ENCODE measurements at places on chromosomes 3 and 15.

GRCh38 chr3:60120245-60120644, 1070.4 kb upstream of the CFAP20DC start:
- DNase-seq: no peak

DNA sequence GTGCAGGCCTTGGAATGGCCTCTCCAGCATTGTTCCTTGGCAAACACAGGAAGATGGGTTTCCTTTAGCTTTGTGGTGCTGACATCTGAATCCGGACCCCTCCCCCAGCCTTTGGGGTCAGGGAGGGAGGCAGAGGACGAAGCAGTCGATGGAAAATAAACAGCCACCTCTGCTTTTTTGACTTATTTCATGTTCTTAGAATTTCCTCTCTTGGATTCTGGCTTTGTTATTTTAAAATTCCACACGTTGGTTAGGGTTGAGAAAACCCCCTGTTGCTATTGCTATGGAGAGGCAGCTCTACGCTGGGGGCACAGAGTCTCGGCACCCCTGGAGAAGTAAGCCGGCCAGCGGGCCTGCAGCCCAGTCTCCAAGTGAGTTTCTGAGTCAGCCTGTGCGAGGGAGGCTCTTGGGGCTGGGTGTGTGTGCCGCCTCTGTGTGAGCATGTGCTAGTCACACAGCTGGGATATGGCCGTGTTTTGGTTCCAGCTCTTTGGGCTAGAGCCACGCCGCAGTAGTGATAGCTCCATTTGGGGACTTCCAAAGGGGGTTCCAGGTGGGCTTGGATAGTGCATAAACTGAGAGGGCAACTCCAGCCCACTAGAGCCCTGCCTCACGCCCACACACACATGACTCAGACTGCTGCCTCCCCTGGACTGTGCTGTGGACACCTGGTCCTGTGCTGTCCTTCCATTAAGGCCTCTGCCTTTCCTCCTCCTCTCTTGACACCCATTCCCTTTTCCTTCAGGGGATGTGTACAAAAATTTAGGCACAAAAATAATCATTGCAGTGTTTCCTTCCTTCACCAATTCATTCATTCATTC, 58.8 kb downstream of the AMOTL2 start:
- DNase-seq: no peak

DNA sequence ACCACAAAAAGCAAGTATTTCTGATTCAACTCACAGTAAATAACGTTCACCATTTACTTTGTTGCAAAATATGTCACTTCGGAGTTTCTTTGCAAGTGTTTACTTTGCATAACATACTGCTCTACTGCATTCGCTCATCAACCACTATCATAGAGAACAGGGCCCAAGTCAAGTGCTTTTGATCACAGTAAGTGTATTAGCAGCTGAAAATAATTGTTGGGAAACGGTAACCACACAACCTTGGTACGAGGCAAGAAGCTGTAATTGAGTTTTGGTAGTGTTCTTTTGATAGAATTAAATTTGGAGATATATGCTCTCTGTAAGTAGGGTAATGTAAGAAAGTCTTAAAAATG, 80.1 kb downstream of the SATB1 start:
- no peak for DNase-seq

GRCh38 chr3:172918165-172918564, 167.6 kb downstream of the ECT2 start:
- peak; percentile 28 for DNase-seq

DNA sequence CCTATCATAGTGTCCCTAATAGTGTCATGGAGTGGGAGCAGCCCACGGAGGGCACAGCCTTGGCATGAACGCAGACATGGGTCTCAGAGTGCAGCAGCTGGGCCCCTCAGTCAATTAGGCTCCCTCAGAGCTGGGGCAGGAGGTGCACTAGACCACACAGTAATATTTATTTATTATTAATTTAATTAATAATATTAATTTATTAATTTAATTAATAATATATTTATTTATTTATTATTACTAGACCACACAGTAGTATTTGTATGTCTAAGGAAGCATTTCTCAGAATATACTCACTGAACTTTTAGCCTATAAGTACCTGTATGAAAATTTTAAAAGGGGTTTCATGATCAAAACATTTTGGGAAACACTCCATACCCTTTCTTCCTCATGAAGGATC, 5.3 kb downstream of the CCR5AS start:
- DNase-seq: no peak

DNA sequence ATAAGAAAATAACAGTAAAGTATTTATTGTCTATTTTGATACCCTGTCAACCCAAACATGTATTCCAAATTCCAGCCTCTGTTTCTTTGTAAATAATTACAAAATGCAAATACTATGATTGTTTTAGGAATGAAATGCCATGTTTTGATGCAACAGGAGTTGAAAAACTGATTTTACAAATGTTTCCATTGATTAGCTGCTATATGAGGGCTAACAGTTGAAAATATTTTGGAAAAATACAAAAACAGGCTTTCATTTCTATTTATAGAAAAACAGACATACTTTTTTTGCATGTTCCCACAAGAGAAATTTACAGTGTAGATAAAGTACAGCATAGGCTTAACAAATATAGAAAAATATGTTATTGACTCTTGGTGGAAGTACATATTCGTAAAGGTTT, 20.0 kb downstream of the MBNL1 start:
- no peak for DNase-seq

DNA sequence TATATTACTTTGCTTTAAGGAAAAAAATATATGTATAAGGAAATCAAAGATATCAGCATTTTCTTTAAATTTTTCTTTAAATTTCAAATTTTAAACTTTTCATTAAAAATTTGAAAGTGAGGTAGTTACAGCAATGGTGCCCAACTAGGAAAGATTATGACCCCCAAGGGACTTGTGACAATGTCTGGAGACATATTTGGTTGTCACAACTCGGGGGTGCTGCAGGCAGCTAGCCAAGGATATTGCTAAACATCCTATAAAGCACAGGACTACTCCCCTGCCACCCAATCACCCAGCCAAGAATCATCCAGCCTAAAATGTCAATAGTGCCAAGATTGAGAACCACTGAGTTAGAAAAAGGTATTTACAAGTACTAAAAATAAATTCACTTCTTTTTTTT, 57.3 kb downstream of the SLC4A7 start:
- DNase-seq: peak; percentile 12

DNA sequence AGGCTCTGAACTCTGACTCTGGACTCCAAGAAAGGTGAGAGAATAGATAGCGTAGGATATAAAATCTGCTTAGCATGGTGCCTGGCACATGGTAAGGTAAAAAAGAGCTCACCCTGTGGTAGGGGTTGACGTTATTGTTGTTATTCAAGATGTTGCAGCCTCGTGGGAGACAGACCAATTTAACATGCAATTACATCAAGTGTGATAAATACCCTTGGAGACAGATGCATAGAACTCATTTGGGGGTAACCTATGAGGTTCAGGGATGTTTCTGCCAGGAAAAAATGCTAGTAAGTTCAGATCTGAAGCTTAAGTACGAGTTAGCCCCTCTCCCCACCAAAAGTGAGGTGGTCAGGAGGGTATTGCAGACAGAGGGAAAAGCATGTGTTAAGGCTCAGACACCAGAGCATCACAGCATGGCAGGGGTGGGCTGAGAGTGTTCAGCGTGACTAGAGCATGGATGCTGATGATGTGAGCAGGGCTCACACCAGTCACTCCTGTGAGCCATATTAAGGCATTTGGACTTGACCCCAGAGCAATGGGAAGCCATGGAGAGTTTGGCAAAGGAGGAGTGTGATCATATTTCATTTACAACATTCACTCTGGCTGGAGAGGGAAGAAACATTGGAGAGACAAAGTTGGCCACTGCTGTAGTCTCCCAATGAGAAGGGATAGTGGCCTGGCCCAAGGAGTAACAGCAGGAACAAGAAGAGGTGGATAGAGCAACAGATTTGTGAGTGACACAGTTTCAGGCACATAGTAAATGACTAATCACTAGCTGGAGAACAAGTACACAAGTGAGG, 181.0 kb downstream of the UACA start:
- no peak for DNase-seq

DNA sequence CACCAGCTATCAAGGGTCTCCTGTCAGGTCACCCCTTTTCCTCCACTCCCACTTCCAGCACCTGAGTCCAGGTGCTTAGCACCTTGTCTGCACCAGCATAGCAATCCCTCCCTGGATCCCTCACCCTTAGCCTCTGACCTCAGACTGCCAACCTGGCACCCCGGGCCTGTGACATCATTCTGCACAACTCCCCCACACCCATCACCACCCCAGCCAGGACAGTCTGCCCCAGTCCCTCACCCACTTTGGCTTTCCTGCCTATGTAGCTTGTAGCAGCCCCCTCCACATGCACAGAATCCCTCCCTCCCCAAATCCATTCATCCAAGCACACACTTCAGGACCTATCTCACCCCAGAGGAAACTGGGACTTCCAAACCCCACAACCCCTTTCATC, 819 bp upstream of the PLXNB1 start:
- no peak for DNase-seq

GRCh38 chr3:99866261-99866761, 48.6 kb downstream of the CMSS1 start:
- DNase-seq: peak; percentile 25

GRCh38 chr3:39590806-39591205, 123.3 kb downstream of the MOBP start:
- peak; percentile 55 for DNase-seq

- DNase-seq: no peak
Observed at GRCh38 chr3:134361162-134361835, 12.9 kb downstream of the AMOTL2 start.

DNA sequence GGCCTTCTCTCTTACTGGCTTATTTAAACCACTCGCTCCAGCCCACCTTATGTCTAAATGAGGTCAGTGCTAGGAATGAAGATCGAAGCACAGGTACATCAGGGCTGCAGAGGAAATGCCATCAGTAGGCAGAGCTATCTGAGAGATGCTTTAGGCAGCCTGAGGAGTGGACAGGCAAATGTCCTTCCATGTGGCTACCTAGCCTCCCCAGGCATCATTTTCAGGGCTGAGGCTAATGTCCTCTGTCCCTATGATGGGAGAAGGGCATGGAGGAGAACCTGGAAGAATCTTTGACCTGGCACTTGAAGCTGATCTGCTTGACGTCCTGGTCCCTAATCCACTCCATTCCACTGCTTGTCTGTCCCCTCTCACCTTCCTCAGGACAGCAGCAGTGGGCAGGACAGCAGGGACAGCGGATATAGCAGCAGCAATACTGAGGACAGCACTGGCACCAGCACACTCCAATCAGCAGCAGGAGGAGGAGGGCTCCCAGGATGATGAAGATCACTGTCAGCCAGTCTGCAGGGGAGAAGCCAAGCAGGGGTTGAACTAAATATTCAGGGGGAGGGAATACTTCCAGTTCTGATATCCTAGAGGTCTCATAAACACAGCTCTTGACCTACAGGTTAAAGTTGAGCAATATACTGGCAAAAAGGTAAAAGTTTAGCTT, 21.0 kb downstream of the ILDR1 start:
- DNase-seq: no peak

- no peak for DNase-seq
Observed at GRCh38 chr3:114083112-114083511, 26.6 kb downstream of the QTRT2 start.

DNA sequence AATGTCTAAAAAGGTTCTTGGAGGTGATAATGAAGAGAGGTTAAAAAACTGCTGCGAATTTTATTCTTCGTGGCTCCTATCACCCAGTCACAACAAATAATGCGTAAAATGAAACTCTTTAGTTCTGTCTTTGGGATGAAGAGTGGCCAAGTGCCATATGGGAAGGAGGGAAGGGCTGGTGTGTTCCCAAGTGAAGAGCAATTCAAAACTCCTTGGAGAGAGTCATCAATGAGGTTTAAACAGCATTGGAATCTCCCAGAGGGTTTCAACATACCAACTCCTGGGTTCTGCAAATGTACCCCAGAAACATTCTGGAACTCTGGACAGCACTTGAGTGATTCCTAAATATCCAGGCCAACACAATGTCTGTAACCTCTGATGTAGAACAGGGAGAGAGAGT, 45.3 kb downstream of the SLCO3A1 start:
- DNase-seq: no peak

- DNase-seq: no peak
Observed at GRCh38 chr15:59609730-59610712, 1.6 kb upstream of the GCNT3 start.

DNA sequence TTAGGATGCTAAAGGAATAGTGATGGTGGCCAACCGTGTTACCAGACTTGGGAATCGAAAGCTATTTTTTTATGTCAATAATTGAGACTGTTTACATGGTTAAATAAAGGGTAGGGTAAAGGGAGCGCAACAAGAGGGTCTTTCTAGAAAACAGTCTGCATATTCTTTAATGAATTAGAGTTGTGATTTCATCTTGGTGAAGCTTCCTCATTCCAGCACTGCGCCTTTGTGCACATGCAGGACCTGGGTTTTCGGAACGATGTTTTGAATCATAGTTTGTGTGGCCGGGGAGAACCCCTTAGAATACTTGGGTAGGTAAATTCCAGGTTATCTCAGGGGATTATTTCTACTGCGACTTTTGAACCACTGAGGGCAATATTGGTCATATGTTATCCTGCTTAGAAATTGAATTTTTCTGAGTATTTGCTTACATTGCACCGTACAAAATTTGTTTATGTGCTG, 1.3 kb downstream of the PIK3CA start:
- DNase-seq: no peak

GRCh38 chr3:139300416-139300815, 43.4 kb upstream of the MRPS22 start:
- no peak for DNase-seq

- no peak for DNase-seq
Observed at GRCh38 chr3:4582624-4583023, 89.5 kb downstream of the ITPR1 start.

DNA sequence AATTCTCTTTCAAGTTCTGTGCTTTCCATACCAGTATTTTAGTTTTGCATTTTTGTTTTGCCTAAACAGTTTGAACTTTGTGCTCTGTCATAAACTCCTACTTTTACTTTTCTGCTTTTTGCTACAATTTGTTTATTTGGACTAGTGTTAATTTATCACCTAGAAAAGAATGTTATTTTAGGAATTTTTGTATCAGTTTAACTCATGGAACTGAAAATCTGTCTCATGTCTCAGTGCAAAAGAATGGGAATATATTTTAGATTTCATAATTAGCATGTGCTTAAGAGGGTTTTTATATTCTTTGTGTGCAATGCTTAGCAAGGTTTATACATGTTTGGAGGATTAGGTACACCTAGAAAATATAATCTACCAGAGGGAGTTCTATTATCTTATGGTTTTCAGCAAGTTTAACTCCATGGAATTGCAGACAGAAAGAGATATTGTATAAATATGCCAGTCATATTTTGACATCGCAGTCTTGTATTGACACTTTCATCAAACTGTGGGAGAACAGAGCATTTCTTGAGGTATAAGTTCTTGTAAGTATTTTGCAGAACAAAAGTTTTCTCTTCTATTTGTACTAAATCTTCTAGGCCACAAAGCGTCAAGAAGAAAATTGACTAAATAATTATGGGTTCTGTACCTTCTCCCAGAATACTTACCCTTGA, 409.9 kb downstream of the RBMS3 start:
- DNase-seq: no peak
